Fibroblast of skin of abdomen (primary cell): ENCODE measurements at places on chromosomes 16 and 17.
A peak's percentile ranks its signal among the peaks of the same experiment; 100 is the strongest.

- no peak for DNase-seq
Measured at GRCh38 chr17:22443061-22443460, 750.7 kb downstream of the KCNJ18 start.

DNA sequence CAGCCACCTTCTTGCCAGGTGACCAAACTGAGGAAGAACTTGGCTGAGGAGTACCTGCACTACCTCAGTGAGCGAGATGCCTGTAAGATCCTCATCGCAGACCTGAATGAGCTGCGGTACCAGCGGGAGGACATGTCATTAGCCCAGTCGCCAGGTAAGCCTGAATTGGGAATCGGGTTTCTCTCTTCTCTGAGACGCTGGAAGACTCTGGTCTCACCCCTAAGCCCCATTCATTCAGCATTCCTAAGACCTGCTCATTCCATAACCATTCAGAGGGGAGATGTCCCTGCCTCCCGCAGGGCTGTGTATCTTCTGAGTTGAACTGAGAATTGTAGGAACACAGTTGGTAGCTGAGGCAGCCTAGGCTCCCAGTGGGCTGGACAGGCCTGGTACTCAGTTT lies 17.0 kb upstream of the THAP11 start:
- no peak for DNase-seq

DNA sequence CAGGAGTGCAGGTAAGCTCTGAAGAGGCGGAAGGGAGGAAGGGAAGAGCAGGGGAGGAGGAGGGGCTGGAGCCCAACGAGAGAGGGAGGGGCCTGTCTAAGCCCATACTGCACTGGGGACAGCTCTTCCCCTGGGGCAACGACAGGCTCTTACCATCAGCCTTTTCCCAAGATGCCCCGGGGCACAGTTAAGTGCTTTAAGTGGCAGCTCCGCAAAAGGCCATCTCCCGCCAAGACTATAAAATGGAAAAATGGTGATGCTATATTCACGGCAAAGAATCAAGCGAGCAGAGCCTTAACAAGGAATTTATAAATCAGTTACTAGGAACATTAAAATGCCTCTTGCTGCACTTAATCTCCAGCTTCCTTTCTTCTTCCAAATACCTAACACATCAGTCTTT lies 110.2 kb upstream of the NLRP1 start:
- no peak for DNase-seq

DNA sequence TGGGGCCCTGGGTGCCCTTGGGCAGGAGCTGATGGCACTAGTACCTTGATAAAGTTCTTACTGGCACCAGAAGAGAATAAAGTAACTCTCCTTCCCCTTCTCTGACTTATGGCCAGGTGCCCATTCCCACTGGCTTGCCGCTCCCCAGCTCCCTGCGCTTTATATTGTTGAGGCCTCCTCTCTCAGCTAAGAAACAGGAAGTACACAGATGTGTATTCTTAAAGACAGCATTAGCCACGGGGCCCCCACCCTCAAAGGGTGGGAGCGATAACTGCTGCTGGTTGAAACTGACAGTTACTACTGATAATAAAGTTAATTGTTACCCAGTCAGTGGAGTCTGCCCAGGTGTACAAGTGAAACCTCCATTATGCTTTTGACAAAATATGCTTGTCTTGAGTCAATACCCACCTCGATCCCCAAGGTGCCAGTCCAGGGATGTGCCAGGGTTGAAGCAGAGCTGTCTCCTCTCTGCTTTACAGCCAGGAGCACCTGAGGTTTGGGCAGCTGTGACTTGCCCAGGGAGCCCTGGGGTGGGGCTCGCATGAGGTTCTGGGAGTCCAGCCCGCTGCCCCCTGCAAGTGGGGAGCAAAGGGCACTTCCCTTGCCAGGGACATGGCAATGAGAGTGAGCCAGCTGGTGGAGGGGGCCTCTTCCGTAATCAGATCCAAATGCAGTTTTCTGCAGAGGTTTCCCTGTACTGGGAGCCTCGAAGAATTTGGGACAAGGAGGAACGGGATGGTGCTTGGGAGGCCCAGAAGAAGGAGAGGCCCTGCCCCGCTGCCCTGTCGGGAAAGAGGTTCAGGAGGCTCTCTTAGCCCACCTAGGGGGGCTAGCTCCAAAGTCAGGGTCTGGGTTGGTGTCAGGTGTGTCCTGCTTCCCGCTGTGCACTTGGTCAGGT lies 5.4 kb upstream of the CLDN9 start:
- no peak for DNase-seq

DNA sequence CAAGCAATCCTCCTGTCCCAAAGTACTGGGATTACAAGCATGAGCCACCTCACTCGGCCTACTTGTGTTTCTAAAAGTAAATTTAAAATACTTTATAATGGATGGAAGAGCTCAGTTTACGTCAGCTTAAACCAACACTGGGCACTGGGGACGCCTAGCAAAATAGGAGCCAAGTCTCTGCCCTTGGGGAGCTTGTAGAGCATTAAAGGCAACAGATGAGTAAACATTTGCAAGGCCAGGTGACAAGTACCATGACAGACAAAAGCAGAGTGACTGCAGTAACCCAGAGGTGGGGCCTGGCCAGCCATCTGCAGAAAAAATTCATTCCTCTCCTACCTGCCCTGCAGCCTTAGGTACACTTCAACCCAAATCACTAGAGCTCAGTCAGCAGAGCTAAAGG lies 12.1 kb upstream of the NLK start:
- no peak for DNase-seq

GRCh38 chr17:57577751-57578607 lies 167.1 kb downstream of the CCDC182 start:
- DNase-seq, result peak; percentile 62

- DNase-seq, result no peak
Measured at GRCh38 chr16:51404386-51404785, 253.3 kb upstream of the SALL1 start.

DNA sequence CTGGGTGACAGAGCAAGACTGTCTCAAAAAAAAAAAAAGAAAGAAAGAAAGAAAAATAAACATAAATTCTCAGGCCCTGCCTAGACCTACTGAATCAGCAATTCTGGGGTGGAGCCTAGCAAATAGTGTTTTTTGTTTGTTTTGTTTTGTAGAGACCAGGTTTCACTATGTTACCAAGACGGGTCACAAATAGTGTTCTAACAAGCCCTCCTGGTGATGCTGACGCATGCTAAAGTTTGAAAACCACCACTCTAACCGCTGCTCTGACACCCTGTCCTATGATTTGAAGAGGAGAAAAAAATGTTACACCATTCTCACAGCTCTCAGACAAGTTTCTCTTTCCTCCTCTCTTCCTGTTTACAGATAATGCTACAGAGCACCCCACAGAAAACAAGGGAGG lies 1.5 kb downstream of the MRPL10 start:
- no peak for DNase-seq

- DNase-seq, result peak; percentile 35
Measured at GRCh38 chr17:37292429-37293139, 83.2 kb upstream of the C17orf78 start.

GRCh38 chr16:19130852-19131824 lies 17.4 kb downstream of the ITPRIPL2 start:
- peak; percentile 81 for DNase-seq

- DNase-seq, result no peak
Measured at GRCh38 chr16:19196871-19197270, 28.8 kb downstream of the SYT17 start.

DNA sequence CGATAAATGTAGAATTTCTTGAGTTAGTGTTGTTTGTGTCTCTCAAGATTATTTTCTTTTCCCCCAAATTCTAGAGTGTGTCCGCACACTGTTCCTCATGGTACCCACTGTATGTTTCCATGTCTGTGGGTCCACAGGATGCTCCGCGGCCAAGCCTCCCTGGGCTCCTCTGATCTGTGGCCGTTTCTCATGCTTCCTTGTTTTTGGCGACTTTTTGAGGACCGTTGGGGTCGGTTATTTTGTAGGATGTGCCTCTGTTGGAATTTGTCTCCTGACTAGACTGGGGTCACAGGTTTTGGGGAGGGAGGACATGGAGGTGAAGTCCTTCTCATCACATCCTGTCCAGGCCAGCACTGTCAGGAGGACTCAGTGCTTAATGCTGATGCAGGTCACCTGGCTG lies 140.0 kb downstream of the LAT start:
- no peak for DNase-seq

DNA sequence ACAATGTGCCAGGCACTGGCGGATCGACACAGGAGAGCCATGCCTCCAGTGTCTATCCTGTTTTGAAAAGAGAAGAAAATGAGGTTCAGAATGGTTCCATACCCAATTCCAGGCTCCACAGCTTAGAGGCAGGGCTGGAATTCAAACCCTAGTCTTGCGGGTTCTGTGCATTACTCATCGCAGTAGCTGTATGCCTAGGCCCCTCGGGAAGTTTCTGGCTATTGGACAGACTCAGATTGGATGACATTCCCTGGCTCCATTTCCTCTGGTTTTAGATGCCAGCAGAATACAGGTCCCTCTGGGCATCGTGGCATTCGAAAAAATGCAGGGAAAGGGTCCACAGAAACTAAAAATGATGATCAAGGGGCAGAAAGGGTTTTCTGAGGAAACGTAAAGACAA lies 184.7 kb downstream of the COPRS start:
- peak; percentile 75 for DNase-seq

DNA sequence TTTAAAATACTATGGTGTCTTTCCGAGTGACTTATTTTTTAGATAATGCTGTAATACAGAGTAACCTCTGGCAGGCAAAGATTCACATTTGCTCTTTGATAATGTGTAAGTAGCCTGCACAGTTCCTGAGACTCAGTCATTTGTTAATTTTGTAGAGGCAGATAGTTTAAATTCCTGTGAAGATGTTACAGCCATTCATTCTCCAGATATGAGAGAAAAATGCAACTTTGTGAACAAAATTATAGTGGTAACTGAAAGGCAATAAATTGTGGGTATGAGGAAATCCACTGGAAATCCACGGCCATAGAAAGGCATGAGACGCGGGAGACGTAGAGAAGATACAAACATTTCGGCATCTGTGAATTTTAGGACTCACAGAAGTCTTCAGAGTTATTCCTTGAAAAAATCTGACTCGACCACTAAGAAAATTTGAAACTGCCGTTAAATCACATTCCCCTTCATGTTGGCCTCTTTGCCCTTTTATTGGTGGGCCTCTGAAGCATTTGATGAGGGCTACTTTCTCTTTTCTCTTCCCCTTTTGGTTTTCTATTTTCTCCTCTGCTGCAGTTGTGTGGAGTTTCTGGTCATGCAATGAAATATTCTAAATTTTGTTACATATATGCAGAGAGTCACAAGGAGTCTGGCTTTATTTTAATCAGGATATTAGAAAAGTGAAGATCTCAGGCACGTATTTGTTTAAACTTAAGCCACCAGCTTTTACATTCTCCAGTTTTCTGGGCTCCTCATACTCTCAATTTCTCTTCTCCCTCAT lies 18.8 kb downstream of the HS3ST3A1 start:
- DNase-seq, result peak; percentile 95

GRCh38 chr16:85465328-85466303 lies 147.5 kb upstream of the GSE1 start:
- DNase-seq, result peak; percentile 20

DNA sequence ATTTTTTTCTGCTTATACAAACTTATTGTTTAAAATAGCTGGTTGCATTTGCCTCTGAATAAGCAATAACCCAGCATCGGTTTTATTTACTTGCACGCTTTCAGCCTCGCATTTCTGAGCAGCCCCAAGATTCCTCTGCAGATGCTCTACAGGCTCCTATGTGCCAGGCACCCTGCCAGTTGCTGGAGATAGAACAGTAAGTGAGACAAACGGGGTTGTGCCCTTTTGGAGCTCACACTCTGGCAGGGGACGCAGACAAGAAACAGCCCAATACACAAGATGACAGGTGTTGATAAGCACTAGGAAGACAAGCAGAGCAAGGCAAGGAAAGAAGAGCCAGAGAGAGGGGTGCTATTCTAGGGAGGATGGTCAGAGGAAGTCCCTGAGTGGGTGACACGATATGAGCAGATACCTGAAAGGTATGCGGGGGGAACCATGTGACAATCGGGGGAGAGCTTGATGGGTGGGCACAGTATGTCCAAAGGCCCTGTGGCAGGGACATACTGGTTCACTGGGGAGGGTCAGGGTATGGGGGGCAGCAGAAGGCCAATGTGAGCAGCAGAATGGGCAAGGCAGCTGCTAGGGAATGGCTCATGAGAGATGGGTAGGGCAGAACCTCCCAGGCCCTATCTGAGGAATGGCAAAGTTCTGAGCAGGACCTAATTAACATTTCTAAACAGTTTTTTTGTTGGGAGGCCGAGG lies 18.7 kb upstream of the ADORA2B start:
- DNase-seq, result no peak

- no peak for DNase-seq
Measured at GRCh38 chr16:4319454-4320421, 3.9 kb downstream of the GLIS2 start.

GRCh38 chr17:8267480-8268147 lies 18.5 kb downstream of the PFAS start:
- no peak for DNase-seq

DNA sequence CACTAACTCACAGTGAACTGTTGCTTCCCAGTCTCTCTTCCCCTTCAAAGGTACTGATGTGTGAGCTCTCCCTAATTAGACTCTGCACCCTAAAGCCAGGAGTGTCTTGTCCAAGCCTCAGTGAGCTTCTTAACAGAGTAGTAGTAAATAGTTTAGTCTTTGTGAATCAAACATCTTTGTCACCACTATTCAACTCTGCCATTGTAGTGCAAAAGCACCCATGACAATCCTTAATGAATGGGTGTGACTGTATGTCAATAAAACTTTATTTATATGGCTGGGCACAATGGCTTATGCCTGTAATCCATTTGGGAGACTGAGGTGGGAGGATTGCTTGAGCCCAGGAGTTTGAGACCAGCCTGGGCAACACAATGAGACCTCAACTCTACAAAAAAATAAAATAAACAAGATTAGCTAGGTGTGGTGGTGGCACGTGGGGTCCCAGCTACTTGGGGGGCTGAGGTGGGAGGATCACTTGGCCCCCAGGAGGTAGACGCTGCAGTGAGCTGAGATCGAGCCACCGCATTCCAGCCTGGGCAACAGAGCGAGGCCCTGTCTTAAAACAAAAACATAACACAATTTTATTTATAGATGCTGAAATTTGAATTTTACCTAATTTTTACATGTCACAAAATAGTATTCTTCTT lies 45.5 kb upstream of the TNRC6A start:
- no peak for DNase-seq

DNA sequence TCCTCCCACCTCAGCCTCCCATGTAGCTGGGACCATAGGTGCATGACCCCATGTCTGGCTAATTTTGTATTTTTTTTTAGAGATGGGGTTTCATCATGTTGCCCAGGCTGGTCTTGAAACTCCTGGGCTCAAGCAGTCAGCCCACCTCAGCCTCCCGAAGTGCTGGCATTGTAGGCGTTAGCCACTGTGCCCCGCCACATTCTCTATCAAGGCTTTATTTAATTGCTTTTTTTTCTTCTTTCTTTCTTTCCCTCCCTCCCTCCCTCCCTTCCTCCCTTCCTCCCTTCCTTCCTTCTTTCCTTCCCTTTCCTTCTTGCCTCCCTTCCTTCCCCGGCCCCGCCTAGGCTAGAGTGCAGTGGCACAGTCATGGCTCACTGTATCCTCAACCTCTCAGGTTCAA lies 23.7 kb downstream of the RSPRY1 start:
- no peak for DNase-seq

GRCh38 chr17:39009581-39010001 lies 42.4 kb upstream of the FBXO47 start:
- DNase-seq, result no peak

- peak; percentile 36 for DNase-seq
Measured at GRCh38 chr16:55661941-55662643, 6.3 kb downstream of the SLC6A2 start.

- DNase-seq, result peak; percentile 38
Measured at GRCh38 chr17:6569370-6570285, 13.3 kb upstream of the PITPNM3 start.

GRCh38 chr16:26598061-26598460 lies 468.7 kb upstream of the C16orf82 start:
- no peak for DNase-seq
